ENCODE measurements at places on chromosomes 7 and 10.

- no peak for DNase-seq
Observed at GRCh38 chr10:122475591-122476332, 14.4 kb downstream of the HTRA1 start.

- no peak for DNase-seq
Observed at GRCh38 chr10:130495116-130495862, 359.1 kb downstream of the GLRX3 start.

GRCh38 chr7:90625562-90625961 lies 29.4 kb downstream of the CDK14 start:
- no peak for DNase-seq

DNA sequence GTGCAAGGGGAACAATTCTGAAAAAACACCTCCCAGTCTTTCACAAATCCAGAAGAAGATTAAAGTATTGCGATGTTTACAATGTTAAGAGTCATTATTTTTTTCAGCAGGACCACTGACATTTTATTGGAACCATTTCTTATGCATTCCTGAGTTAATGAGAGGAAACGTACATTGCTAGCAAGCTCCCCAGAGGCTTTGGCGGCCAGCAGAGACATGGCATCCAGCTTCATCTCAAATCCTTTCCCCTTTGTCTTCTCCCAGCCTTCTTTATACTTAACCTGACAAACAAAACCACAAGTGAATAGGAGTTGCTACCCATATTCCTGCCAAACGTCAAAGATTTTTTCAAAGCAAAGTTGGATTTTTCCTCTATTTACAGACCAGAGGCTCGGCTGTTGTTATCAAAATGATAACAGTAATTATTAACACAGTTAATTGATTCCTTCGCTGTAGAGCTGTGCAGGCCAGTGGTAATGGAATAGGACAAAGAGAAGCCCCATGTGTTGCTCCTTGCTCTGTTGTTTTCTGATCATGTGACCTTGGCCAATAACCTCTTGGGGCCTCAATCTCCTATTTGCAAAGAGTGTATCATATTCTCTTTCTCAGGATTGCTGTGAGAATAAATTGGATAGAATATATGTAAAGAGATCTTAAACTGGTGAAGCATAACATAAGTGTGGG lies 32.0 kb downstream of the NRAP start:
- no peak for DNase-seq

DNA sequence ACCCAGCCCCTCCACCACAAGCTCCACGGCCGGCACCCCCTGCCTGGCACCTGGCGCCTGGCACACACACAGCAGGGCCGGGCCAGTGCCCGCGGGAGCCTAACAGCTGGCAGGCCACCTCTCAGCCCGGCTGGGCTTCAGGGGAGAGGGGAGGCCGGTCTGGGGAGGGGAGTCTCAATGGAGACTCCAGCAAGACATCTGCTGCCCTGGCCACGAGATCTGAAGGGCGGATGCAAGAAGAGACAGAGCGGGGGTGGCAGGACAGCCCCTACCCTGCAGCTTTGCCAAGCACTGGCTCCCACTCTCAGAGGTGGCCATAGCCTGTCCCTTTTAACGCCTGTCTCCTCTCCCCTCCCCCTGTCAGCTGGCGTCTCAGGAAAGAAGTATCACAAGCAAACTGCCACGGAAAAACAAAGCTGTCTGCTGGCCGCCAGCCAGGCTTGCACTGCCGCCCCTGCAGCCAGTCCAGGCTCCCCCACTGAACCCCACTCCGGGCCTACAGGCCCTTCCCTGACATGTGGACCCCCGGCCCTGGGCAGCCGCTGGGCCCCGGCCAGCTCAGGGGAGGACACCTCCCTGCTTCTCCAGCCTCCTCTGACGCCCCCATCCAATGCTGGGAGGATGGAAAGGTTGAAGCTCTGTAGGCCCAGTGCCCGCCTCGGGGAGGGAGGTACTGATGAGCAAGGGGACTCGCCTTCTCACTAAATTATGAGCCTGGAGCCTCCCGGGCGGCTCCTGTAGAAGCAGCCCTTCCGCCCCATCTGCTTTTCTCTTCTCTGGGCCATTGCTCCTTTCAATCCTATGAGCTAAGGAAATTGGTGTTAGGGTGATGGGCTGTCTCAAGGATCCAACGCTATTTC lies 178.4 kb downstream of the ARHGAP12 start:
- DNase-seq = no peak

Measured in stimulated activated CD4-positive, alpha-beta T cell treated with anti-CD3 and anti-CD28 coated beads, TNF-alpha, amount 100 ng/mL, for 1 hour (primary cell).